Activated CD8-positive, alpha-beta T cell treated with anti-CD3 and anti-CD28 coated beads for 36 hours (primary cell): ENCODE measurements at places on chromosomes 12 and 14.
A peak's percentile ranks its signal among the peaks of the same experiment; 100 is the strongest.

DNA sequence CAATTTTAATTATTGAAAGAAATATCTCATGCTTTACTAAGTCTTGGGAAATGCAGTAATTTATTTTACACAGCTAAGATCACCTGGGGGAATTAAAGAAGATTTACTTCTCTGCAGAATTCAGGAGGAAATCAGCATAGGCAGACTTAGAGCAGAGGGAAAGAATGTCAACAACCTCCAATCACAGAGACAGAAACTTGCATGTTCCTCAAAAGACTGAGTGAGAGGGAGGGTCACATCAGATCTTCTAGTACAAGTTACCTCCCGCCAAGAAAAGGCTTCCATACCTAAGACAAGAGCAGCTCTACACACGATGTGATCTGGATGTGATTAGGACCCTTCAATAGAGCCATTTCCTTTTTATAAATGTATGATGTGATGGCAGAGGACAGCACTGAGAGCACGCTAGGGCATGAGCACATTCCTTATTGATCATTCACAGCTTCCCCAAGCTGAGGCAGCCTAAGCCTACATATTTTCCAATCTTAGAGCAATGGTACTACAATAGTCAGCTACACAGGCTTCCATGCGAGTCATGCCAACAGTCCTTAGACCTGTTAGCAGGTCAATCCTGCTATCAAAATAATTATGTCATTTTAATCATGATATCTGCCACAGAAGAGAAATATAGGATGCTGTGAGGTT lies 403.3 kb downstream of the ETNK1 start:
- H3K27me3 ChIP-seq: peaks cover 1% of the 10 kb centered on the region

DNA sequence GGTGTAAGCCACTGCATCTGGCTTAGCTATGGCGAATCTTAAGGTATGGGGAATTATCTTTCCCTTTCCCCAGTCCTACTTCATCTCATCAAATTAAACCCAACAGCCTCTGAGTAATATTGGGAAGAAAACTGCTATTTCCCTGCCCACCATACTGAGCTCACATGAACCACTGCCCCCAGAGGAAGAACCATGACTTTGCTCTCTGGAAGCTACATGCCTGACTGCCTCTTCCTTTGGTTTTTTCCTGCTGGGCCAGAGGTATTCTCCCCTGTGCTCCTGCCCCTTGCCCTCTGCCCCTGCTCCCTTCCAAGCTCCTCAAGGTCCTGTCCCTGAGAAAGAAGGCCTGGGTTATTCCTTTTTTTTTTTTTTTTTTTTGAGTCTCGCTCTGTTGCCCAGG lies 15.2 kb downstream of the RILPL2 start:
- H3K4me1 ChIP-seq: no peaks in the 10 kb centered on the region
- no peak for DNase-seq
- H3K27ac ChIP-seq: no peak overlapping the region
- H3K4me3 ChIP-seq: no peak overlapping the region
- H3K36me3 ChIP-seq: peaks cover 41% of the 10 kb centered on the region
- no peaks in the 10 kb centered on the region for H3K27me3 ChIP-seq

- no peak overlapping the region for H3K4me3 ChIP-seq
- peak; percentile 50 for DNase-seq
- H3K27ac ChIP-seq: no peak overlapping the region
- no peaks in the 10 kb centered on the region for H3K36me3 ChIP-seq
- no peaks in the 10 kb centered on the region for H3K27me3 ChIP-seq
- peaks cover 31% of the 10 kb centered on the region for H3K4me1 ChIP-seq
Measured at GRCh38 chr14:68824517-68825347, 31.9 kb upstream of the ZFP36L1 start.

GRCh38 chr12:19299765-19300164 lies 139.5 kb upstream of the AEBP2 start:
- no peak for DNase-seq
- H3K27me3 ChIP-seq: no peaks in the 10 kb centered on the region
- no peak overlapping the region for H3K4me3 ChIP-seq
- H3K36me3 ChIP-seq: no peaks in the 10 kb centered on the region
- no peaks in the 10 kb centered on the region for H3K4me1 ChIP-seq

DNA sequence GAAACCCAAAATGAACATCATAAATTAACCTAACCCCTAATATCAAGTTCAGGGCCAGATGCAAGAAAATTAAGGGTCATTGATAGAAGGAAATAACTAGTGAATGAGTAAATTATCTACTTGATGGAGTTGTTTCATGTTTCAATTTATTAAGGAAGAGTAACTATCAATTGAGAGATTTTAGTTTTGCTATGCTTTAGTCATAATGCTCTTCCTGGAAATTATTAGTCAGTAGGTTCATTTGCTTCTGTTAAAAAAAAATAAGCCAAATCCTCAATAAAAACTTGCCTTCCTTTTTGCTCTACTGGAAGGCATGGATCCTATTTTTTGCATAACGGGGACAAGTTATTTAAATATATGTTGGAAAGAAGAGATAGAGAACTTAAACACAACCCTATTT lies 59.0 kb upstream of the HIF1A start:
- peaks cover 2% of the 10 kb centered on the region for H3K36me3 ChIP-seq
- peaks cover 26% of the 10 kb centered on the region for H3K4me1 ChIP-seq
- H3K4me3 ChIP-seq: no peak overlapping the region
- no peaks in the 10 kb centered on the region for H3K27me3 ChIP-seq
